Activated CD4-positive, alpha-beta T cell treated with anti-CD3 and anti-CD28 coated beads, Interleukin-2, amount 10 ng/mL, durations not matched to agents 7 days and 5 days (primary cell): ENCODE measurements at places on chromosomes 3 and 15. TPM values are rescaled to one million over a fixed set of nuclear protein-coding genes. Genes with fewer than 3 reads are reported as not detected.

- no peak for DNase-seq
Observed at GRCh38 chr3:33875680-33876079, 77.2 kb downstream of the PDCD6IP start.

GRCh38 chr3:146162561-146162960 is 1.6 kb upstream of the PLOD2 start:
- no peak for DNase-seq

DNA sequence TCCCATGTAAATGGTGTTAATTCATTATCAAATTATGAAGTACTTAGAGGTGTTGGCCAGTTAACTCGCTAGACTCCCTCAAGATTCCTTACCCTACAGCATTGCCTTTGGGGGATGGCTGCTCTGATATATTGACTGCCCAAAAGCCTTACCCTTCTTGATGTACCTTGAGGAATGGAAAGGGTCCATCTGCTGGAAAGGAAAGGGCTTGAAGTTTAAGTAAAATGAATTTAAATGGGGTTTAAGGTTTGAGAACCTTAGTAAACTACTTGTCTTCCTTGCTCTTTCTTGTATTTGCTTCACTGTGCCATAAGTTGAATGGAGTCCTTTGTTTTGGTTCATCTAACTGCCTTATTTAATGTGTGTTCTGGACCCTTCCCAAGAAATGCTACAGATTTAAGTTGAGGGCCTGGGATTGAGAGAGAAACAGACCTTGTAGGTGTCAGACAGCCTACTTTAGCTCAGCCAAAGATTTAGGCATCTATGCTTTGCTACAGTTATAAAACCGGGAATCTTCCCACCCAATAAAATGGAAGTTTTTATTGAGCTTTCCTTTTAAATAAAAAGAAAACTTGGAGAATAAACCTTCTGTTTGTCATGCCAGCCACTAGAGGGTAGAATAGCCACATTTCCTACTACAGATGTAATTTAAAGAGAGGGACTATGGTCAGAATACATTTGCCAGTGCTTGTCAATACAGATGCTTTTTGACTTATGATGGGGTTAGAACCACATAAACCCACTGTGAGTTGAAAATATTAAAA is 25.3 kb downstream of the CMSS1 start:
- no peak for DNase-seq

DNA sequence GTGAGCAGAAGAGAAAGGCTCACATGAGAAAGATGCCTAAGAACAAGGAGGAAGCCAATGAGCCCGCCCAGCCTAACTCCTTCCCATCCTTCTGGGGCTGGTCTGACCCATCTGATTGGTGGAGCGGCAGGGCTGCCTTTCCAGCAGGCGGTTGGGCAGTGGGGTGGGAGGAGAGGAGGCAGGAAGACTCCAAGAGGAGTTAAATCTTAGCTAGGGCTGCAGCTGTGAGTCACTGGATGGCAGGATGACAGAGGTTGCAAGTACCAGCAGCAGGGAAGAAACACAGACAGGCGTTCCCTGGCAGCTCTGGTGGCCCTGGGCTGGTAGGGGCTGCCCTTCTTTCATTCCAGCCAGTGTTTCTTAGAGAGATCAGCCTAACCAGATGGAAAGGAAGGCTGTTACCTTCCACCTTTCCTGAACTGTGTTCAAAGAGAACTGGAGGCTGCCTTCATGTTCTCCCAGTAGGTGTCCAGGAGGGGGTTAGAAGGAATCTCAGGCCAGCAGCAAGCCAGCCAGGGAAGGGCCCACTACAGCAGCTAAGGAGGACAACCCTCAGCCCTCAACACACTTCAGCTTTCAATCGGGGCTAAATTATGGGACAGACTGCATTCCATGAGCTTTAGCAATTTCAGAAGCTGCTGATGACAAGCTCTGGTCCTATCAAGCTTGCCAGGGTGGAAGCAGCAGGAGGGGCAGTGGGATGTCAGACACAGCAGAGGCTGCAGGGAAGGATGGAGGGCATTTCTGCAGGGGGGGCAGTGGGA is 50.3 kb downstream of the CHSY1 start:
- no peak for DNase-seq

DNA sequence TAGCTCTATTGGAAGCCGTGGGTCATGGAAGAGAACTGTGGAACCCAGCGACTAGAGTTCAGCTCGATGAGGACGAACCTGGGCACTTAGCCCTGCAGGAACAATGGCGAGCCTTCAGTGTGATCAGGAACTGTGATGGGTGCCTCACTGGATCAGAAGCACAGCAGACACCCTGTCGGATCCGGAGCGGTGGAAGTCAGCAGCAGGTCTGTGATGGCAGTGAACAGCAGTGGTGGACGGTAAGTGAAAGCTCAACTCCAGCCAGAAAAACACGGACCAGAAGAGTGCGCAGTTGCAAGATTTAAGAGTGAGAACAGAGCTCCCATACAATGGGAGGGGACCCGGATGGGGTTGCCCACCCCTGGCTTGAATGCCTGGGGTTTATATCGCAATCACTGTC is 282.2 kb downstream of the NSUN3 start:
- DNase-seq = no peak

DNA sequence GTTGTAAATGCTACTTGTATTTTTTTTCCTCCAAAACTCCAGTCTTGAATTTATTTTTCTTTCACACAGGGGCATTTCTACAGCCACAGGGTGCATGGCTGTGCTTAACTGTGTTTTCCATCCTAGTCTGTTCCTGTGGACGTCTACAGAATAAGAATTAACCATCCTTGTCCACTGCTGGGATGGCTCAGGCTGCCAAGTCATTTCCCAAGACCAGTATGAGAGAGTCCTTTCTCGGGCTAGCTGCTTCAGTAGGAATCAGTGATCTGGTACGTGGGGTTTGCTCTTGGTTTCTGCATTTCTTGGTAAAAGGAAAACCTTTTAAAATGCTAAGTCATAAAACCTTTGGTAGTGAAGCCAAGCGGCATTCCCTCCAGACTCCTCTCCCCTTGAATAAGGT is 29.8 kb downstream of the CHDH start:
- no peak for DNase-seq

GRCh38 chr3:148066802-148067201 is 630.9 kb upstream of the AGTR1 start:
- DNase-seq = no peak

DNA sequence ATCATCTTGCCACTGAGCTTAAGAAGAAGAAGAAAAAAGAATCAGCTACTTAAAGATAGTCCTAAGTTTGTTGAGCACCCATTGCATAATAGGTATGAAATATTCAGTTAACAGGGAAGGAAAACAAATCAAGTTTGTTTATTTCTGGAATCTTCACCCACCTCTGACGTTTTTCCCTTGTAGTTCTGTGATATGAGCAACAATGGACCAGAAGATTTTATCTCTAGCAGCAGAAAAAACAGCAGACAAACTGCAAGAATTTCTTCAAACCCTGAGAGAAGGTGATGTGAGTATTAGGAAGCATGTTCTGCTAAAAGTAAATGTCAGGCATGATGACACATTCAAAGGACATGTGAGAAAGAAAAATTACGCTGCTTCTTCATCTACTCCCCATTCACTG is 3.7 kb downstream of the FANCI start:
- no peak for DNase-seq

DNA sequence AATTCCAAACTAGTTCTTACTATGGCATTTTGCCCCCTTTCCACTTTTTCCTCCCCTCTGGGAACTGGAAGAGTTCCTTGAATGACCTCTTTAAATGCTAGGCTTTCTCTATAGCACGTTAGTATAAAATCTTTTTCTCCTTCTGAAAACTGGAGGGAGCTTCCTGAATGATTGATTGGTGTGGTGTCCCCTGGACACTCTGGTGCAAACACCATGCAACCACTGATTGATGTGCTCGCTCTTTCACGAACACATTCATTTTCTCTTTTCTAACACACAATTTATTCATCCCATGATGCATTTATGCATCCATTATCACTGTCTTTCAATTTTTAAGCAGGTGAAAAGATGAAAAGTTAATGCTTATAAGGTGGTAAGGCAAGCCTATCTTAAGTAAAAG is 159.1 kb upstream of the NANOGP8 start:
- DNase-seq = no peak

DNA sequence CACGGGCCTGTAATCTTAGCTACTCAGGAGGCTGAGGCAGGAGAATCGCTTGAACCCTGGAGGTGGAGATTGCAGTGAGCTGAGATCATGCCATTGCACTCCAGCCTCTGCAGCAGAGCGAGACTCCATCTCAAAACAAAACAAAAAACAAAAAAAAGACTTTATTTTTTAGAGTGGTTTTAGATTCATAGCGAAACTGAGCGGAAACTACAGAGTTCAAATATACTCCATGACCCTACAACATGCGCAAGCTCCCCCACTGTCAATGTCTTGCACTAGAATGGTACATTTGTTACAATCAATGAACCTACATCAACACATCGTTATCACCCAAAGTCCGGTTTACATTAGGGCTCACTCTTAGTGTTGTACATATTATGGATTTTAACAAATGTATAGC is 2.2 kb upstream of the CRTAP start:
- no peak for DNase-seq

- no peak for DNase-seq
Observed at GRCh38 chr3:116425126-116425525, 20.2 kb downstream of the LSAMP start.

DNA sequence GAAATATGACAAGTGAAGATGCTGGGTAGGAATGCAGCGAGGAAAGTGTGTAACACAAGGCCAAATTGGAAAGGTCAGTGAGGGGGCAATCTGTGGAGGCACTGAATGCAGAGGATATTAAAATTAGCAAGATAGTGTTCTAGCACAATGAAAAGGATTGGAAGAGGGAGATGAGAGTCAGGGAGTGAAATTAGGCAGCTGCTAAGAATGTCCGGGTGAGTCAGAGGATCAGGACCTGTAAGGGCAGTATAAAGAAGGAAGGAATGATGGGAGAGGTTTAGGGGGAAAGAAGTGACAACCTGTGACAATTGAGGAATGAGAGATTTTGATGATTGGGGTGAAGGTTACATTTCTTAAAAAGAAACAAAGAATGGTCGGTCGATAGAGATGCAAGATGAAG is 103.5 kb downstream of the UBE3A start:
- no peak for DNase-seq

DNA sequence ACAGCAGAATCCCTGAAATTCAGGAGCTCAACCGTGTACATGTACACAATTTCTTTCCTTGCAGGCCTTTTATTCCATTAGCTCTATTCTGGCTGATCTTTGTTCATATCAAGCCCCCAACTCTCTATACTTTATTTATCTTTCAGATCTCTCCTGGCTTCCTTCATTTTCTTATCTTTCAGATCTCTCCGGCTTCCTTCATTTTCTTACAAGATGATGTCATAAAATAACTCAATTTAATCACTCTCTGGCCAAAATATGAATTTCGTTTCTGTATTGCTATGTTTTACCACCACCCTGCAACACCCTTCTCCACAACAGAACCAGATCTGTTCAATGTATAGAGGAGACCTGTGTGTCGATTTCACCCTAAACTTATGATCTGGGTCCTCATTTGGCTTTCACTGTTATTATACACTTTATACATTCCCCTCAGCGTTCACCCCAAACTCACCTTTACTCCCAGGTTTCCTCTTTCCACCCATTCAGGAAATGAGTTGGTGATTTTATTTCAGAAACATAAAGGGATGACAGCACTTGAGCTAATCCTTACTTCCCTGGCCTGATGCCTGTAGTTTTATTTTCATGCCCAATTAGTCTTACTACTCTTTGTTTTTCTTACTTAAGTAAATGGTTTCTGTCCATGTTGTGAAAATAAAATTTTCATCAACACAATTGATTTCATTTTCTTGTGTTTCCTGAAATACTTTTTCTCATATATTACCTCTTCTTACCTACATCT is 195.5 kb downstream of the BCHE start:
- DNase-seq = no peak

DNA sequence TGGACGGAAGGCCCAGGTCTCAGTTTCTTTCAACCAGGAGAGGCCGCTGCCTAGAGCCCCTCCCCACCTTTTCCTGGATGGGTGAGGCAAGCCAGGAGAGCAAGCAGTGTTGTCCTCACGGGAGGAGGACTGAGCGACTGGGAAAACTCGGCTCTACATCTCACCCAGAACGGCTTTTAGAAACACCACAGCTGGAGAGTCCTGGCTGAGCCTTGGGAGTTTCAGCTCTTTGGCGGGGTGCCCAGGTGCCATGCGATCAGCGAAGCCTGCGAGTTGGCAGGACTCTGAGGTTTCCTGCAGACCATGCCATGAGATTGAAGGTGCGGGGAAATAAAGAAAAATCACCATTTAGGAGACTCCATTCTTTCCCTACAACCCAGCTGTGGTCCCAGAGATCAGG is 26.0 kb downstream of the PPCDC start:
- no peak for DNase-seq

DNA sequence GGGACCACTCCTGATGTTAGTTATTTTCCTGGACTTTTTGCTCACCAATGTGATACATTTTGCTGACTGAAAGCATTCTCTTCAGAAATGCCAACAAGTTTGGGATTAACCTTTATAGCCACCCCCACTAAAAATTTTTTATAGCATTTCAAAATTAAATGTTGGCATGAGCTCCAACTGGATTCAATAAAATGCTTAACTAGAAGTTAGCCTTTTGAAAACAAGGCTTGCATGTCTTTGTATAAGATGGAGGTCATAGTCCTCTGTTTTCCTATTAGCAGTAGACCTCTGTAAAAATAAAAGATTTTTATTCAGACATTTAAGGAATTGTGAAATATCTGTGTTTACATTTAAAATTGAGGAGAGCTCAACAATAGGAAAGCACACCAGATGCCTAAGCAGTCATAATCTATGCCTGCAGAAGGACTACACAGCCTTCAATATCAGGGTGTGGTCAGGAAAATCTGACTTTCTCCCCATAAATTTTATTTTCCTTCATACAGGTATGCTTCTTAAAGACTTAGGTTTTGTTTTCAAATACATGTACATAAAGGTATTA is 87.2 kb downstream of the DNAJC13 start:
- no peak for DNase-seq

DNA sequence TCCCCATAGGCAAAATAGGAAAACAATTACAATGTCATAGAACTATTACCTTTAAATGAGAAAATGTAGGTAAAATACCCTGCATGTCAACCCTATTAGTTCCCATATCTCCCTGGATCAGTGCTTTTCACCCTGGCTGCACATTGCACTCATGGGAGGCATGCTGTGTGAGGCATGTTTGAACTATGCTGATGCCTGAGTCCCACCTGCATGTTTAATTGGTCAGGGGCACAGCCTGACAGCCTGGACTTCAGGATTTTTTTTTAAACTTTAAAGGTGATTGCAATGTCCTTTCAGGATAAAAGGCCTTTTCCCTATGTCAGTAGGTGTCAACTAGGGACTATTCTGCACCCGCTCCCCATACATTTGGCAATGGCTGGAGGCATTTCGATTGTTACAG is 136.0 kb upstream of the NR2E3 start:
- DNase-seq = no peak

TNIK gene
- total RNA-seq = 56.9 TPM

SNURF gene
- 16.3 TPM for total RNA-seq

DLL4 gene
- total RNA-seq = not detected

WDR49 gene
- 0.40 TPM for total RNA-seq

ERC2 gene
- total RNA-seq = not detected

ETV5 gene
- 0.48 TPM for total RNA-seq

ARID3B gene
- 28.3 TPM for total RNA-seq
